CD4-positive, alpha-beta T cell treated with Interleukin-1 beta for 1 hour (primary cell): ENCODE measurements at places on chromosomes 11 and 22.

DNA sequence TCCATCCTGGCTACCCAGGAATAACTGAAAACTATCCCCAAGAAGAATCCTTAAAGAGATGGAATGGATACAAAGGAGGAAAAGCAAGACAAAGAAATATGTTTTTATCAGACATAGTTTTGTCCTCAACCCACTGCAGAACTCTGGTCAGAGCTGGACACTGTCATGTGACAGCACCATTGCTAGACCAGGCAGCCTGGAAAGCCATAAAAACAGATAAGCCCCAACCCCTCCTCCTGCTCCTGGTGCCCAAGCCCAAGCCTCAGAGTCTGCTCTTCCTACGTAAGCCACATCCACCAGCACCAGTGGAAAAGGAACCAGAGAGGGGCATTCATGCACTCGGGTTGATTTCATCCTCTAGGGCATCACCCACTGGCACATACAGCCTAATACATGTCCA lies 116.9 kb downstream of the TRIM29 start:
- no peak for DNase-seq

- no peak for DNase-seq
Observed at GRCh38 chr11:131609337-131609736, 238.9 kb downstream of the NTM start.

GRCh38 chr22:19756288-19757128 lies 4.1 kb upstream of the TBX1 start:
- peak; percentile 68 for DNase-seq

- DNase-seq = no peak
Observed at GRCh38 chr22:47395481-47395880, 633.0 kb downstream of the TBC1D22A start.

DNA sequence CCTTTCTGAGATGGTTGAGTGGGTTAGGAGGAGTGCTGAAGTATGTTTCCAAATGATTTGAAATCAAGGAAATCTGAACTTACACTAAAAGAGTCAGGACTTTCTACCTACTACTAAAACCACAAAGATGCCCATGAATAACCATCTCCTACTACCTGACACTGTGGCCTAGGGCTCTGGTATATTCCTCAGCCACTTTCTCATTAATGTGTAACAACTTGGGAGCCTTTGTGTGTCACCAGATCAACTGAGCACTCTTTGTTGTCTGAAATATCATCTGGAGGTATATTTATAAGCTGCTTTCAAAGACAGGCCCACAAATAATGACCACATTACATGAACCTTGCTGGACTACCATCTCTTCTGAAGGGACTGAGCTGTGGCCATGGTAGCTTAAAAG lies 43.9 kb downstream of the RELT start:
- no peak for DNase-seq

DNA sequence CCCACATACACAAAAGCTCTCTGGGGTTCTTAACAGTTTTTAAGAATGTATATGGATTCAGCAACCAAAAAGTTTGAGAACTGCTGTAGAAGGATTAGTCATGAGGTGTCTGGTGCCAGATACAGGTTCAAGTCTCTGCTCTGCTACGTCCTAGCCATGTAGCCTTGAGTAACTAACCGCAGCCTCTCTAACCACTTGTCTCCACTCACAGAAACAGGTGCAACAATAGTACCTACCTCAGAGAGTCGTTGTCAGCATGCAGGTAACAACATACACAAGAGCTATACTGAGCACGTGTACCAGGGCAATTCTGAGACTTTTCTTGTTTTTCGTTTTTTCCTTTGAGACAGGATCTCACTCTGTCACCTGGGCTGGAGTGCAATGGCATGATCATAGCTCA lies 26.9 kb downstream of the CBX7 start:
- no peak for DNase-seq

DNA sequence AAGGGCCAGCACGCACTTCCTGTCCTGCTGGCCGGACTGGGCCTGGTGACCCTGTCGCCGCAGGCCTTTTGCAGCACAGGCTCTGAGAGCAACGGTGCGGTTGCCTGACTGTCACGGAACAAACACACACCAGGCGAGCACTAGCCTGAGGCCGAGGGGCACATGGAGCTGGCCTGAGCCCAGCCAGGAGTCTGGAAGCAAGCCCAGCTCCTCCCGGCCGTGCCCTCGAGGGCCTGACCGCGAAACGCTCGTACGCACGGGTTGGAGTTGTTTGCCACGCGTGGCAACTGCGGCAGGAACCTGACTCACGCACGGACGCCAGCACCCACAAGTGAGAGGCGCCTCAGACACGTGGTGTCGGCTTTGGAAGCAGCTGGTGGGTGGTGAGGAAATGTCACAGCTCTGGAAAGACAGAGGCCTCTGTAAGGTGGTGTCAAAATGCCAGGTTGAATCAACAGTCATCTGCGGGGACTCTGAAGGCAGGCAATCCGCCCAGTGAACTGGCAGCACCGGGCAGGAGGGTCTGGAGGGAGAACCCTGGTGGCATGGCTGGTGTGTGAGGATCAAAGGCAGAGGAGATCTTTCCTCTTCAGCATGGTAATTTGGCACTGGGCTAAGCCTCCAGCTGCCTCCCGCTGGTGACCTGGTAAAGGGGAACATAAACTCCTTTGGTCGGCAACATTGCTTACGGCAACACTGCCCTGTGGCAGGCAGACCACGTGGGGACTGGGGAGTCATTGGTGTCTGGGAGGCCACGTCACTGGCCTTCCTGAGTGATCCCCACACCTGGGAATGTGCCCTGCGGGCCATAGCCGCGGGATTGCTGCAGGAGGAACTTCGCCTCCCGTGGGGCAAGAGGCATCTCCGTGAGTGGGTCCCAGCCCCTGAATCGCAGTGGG lies 15.3 kb upstream of the IL17REL start:
- peak; percentile 37 for DNase-seq

GRCh38 chr11:35780951-35781860 lies 118.6 kb downstream of the TRIM44 start:
- no peak for DNase-seq
